ENCODE measurements at places on chromosomes 16 and 17.

- DNase-seq = no peak
Measured at GRCh38 chr17:81509972-81510784, 2.4 kb downstream of the ACTG1 start.

DNA sequence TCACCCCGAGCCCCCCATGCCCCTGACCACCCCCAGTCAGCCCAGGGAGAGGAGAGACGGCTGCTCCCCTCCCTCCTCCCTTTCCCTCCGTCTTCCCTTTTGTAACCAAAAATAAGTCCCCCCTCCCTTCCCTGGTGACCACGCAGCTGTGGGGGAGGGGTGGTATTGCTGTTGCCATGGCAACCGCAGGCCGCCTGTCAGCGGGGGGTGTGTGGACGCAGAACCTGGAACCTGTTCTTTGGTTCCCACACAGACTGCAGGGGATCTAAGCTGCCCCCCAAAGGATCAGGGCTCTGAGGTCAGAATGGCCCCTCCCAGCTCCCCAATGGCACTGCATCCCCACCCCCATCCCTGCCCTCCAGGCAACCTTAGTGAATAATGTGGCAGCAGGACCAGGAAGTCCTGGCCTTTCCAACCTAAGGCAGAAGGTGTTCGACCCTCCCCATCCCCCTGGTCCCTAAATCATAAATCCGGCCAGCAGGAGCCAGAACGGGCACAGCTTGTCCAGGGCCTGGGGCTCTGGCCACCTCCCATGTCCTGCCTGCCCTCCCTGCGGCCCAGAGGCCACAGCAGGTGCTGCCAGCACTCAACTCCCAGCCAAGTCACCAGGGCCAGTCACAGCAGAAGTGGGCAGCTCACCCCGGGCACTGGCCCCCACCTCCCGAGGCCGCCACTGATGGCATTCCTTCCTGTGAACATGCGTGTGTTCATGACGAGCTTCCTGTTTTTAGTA lies 12.0 kb downstream of the CA4 start:
- DNase-seq = no peak

- no peak for DNase-seq
Measured at GRCh38 chr16:77308163-77308561, 109.0 kb downstream of the SYCE1L start.

GRCh38 chr17:4329838-4330237 lies 36.6 kb downstream of the UBE2G1 start:
- DNase-seq = no peak

DNA sequence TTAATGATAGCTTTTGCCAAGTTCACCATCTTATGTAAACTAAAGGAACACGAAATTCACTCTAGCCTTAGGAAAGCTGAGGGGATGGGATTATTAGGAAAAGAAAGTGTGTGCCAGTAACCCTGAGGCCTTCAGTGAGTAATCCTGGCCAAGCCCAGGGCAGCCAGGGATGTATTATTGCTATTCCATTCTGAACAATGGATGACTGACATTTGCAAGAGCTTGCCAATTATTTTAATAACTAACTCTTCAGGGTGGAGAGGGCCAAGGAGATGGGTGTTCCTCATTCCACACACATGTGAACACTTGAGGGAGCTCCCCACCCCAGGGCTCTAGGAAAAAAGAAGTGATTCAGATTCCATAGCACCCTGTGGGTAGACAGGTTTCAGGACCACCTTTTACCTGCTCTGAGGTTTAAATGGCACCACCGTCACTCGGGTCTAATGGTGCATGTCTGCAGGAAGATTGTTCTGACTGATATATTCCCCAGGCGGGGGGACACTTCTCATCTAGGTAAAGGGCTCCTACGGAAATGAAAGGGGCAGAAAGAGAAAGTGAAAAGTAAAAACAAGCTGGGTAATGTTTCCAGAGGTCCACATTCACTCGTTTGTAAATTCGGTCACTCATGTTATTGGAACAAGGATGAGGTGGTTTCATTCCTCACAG lies 41.5 kb downstream of the TK2 start:
- DNase-seq = no peak

- DNase-seq = peak; percentile 93
Measured at GRCh38 chr16:648781-649589, at the start of gene WDR90. TSS of gene WDR90 (plus strand) at chr16:649365. CDS start at chr16:649417, 52 bp downstream.

DNA sequence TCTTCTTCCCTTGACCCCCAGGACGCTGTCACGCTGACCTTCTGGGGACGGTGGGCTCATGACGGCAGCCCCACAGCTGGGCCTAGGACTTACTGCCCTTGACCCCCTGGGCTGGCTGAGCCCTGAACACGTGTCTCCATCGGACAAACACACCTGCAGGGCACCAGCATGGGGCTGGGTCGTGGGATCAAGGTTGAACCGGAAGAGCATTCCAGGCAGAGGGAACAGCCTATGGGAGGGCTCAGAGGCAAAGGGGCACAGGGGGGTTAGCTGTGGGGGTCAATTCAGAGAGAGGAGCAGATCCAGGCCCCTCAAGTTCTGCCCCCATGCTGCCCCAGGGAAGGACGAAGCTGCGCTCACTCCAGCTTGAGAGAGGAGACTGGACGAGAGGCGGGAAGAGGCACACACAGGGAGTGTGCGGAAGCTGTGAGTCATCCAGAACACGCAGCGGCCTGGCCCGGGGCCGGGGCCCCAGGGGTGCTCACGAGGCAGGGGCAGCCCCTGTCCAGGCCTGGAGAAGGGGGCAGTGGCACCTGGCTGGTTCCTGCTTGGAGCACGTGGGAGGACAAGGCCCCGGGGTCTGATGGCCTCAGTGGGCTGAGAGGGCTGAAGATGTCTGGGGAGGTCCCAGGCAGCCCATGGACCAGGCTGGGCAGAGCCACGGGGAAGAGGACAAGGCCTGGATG lies 9.9 kb downstream of the SSTR5 start:
- no peak for DNase-seq

GRCh38 chr17:77859035-77859810 lies 99.3 kb upstream of the TNRC6C start:
- DNase-seq = no peak

DNA sequence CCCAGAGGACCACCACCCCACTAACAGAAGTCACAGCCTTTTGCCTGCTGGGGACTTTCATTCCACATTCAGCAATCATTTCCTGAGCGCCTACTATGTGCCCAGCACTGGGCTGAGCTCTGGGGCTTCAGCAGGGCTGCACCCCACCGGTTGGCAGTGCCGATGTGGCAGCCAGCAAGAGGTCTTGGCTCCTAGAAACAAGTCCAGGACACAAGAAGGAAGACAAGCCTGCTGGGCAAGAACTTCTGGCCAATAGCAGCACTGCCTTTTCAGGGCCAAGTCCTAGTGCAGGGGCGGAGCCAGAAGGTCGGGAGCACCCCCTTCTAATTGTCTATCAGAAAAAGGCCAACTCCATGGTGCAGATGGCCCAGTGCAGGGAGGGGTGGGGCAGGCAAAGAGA lies 13.0 kb upstream of the HOXB9 start:
- no peak for DNase-seq

DNA sequence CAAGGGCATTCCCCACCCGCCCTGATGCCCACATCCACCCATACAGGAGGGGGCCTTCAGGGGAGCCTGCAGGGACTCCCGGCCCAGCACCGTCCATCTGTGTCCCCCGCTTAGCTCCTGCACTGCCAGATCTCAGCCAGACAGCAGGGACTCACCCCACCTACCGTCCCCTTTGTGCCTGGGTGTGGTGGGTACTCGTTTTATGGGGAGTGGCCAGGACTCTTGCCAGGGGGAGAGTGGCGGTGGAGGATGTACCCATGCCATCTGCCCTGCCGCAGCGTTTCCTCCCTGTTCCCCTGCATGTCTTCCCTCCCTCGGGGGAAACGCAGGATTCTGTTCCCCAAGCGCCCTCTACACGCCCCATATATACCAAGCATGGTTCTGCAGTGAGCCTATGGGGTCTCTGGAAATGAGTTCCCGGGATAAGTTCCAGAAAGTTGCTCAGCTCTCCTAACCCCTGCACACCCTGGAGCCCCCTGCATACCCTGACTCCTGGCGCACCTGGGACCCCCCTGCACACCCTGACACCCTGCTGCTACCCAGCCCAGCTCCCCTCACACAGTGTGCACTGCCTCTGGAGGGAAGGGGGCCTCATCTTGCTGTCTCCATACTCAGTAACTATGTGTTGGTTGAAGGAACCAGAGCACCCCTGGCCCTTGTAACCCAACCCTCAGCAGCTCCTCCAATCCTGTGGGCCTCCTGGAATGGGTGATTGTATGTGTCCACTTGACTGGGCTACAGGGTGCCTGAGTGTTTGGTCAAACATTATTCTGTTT lies 4.2 kb upstream of the MAFG start:
- no peak for DNase-seq

GRCh38 chr17:14919094-14919493 lies 346.0 kb downstream of the PMP22 start:
- no peak for DNase-seq

DNA sequence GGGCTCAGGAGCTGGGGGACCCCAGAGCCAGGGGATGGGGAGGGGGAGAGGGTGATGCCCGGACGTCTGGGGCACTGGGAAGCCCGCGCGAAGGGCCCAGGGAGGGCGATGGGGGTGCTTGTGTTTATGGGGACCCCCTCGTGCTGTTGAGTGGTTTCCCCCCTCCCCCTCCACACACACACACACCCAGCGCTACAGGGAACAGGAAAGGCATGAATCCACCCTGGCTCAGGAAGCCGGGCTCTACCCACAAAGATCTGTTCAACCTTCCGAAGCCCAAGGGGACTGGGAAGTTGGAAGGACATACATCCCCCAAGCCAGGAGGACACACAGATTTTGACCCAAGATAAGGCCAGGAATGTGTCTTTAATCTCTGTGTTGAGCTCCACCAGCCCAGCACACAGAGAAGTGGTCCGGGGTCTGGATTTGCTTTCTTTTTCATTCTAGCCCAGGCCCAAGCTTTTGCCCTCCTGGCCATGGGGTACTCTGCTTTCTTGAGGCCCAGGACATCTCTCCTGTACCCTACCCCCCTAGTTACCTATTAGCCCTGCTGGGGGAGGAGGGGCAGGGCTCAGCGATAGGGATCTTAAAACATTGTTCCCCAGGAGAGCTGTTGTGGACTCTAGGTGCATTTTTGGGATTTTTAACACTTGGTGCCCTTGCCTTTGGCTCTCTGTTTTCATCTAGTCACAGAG lies 1.2 kb downstream of the UBALD2 start:
- DNase-seq = no peak

GRCh38 chr17:40307001-40307730 lies 1.8 kb upstream of the RARA start:
- no peak for DNase-seq

- no peak for DNase-seq
Measured at GRCh38 chr17:17845046-17845775, 8.4 kb upstream of the SREBF1 start.

- DNase-seq = no peak
Measured at GRCh38 chr17:7177954-7178477, 1.2 kb downstream of the ASGR1 start.

- DNase-seq = no peak
Measured at GRCh38 chr17:55484575-55484974, 26.7 kb downstream of the SMIM36 start.

- no peak for DNase-seq
Measured at GRCh38 chr17:3475251-3475685, 529 bp upstream of the ASPA start.

DNA sequence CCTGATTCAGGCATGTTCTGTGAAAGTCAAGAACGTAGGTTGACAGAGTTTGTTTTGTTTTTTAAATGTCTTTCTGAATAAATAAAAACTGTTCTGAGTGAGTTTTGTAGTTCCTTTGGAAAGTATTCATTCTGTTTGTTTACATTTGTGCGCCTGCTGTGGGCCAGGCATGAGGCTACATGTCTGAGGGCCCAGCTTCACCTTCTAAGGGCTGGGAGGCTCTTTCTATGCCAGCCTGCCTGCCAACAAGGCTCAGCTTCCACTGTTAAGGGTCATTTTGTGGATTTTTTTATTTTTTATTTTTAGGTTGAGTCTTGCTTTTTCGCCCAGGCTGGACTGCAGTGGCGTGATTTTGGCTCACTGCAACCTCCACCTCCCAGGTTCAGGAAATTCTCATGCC lies 6.1 kb downstream of the WWOX start:
- DNase-seq = no peak

- peak; percentile 94 for DNase-seq
Measured at GRCh38 chr17:28644787-28645575, at the start of gene BLTP2. TSS of gene BLTP2 (minus strand) at chr17:28645158. CDS start at chr17:28645056, 102 bp downstream.

DNA sequence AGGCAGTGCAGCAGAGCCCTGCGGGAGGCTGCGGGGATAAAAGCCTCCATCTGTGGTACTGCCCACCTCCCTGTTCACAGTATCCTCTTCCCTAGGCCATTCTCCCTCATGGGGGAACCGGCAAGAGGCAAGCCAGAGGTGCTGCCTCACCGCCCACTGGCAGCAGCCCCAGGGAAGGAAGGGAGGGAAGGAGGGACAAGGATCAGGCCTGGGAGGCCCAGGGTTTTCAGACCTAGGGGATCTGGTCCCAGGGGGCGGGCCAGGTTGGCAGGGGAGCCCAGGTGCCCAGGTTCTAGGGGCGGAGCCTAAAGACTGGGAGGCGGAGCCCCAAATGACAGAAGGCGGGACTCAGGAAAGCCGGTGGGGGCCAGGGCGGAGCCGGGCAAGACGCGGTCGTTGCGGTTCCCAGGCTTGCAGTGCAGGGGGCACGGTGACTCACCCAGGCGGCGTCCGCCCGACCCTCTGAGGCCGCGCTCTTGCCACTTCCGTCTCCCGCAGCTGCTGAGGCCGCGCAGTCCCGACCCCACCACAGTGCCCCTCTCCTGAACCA lies 3.0 kb upstream of the MTMR4 start:
- DNase-seq = no peak

- DNase-seq = no peak
Measured at GRCh38 chr17:80629298-80630028, 84.8 kb downstream of the RPTOR start.
